Natural killer cell treated with Interleukin-12 subunit alpha and Interleukin-12 subunit beta and Interleukin-15 and Interleukin-18, amount 100 ng/mL, for 72 hours (primary cell): ENCODE measurements at places on chromosomes 4 and X. TPM values are rescaled to one million over a fixed set of nuclear protein-coding genes. Genes with fewer than 3 reads are reported as not detected.

DKK2 gene
- not detected for total RNA-seq

PRR32 gene
- total RNA-seq, result not detected

F8A2 gene
- total RNA-seq, result not detected

RPGR gene
- 11.4 TPM for total RNA-seq

HERC6 gene
- total RNA-seq, result 10.9 TPM

MAGEC3 gene
- not detected for total RNA-seq

RPA4 gene
- total RNA-seq, result 4.0 TPM

CFP gene
- total RNA-seq, result 0.71 TPM

RELL1 gene
- total RNA-seq, result 23.7 TPM

VEGFC gene
- total RNA-seq, result not detected

PCYT1B gene
- total RNA-seq, result not detected

FAT1 gene
- total RNA-seq, result not detected

NXF2B gene
- total RNA-seq, result not detected

PDE5A gene
- total RNA-seq, result not detected

AFM gene
- total RNA-seq, result not detected

PPP1R3F gene
- 3.8 TPM for total RNA-seq

SMIM31 gene
- not detected for total RNA-seq

TRIM75 gene
- not detected for total RNA-seq

TRIM61 gene
- 4.6 TPM for total RNA-seq

AMELX gene
- total RNA-seq, result not detected
